Activated naive CD4-positive, alpha-beta T cell treated with anti-CD3 and anti-CD28 coated beads, Interleukin-2, amount 50 U/mL, for 16 hours (primary cell): ENCODE measurements at places on chromosomes 1 and 21.

- no peak for DNase-seq
These were observed 47.6 kb downstream of the ACP6 start for GRCh38 chr1:147622731-147623130.

DNA sequence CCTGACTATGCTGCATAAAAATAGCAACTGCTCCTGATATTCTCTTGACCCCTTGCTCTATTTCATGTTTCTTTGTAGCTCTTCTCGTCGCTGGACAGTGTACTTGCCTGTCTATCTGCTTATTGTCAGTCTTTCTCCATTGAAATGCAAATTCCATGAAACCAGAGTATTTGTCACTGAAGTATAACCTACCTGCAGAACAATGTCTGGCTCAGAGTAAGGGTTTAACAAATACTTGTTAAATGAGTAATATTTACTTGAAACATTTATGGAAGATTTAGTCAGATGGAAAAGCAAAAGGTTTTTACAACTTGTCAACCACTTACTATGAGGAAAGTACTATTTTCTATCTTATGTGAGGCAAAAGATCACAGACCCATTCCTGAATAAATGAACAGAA is 19.9 kb upstream of the ERICH3 start:
- no peak for DNase-seq

DNA sequence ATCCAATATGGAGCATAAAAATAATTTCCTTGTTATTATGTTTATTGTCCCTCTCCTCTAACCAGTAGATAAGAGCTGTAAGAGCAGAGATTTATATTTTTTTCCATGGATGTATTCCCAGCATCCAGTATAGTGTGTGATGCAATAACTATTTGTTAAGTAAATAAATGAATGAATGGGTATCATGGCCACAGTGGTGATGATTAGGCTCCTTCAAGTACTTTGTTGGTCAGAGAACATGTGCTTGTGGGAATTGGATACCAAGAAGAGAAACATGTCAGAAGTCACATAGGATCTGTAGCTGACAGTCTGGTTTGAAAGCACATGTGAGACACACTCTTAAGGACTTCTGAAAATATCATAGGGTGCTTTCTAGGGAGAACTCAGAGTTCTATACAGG is 588.5 kb downstream of the AGBL4 start:
- no peak for DNase-seq

GRCh38 chr1:233603478-233603877 is 10.4 kb upstream of the KCNK1 start:
- no peak for DNase-seq

DNA sequence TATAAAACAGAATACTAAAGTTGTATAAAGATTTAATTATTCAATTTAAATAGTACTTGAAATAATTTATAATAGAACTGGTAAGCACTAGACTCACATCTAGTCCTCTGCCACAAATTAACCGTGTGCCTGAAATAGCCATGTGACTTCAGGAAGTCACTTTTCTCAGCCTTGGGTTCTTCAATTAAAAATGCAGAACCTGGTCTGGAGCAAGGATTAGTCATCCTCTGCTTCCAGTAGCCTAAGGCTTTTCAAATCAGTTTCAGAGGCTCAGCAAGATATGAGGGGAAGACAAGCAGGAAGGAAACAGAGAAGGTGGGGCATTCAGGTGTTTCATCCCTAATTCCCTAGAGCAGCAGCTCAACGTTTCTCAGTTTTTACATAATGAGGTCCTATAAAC is 23.0 kb downstream of the DPH5 start:
- DNase-seq, result no peak

DNA sequence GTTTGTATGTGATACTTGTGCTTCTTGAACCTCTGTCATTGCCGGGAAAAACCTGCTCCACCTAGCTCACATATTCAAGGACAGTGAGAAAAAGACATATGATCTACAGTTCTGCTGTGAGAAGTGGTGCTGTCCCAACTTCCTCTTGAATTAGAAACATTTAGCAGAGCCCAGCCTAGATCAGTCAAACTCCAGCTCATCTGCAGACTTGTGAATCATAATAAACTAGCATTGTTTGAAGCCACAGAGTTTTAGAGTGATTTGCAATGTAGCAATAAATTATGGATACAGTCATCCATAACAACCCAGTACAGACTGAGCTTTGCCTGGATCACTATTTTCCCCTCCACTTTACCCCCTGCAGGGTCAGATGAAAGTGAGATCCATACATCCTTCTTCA is 497.8 kb downstream of the PLA2G4A start:
- DNase-seq, result no peak

- no peak for DNase-seq
These were observed 16.9 kb downstream of the CTH start for GRCh38 chr1:70427976-70428375.

GRCh38 chr1:110672001-110672752 is 2.6 kb downstream of the KCNA3 start:
- peak; percentile 55 for DNase-seq

- DNase-seq, result no peak
These were observed 59.5 kb downstream of the PIK3R3 start for GRCh38 chr1:46072975-46073374.

- DNase-seq, result peak; percentile 23
These were observed 892 bp downstream of the TYW3 start for GRCh38 chr1:74733604-74734484.

- DNase-seq, result no peak
These were observed 617.5 kb downstream of the PTPRU start for GRCh38 chr1:29853716-29854330.

- DNase-seq, result no peak
These were observed 182.2 kb downstream of the PRDM16 start for GRCh38 chr1:3251099-3251806.

DNA sequence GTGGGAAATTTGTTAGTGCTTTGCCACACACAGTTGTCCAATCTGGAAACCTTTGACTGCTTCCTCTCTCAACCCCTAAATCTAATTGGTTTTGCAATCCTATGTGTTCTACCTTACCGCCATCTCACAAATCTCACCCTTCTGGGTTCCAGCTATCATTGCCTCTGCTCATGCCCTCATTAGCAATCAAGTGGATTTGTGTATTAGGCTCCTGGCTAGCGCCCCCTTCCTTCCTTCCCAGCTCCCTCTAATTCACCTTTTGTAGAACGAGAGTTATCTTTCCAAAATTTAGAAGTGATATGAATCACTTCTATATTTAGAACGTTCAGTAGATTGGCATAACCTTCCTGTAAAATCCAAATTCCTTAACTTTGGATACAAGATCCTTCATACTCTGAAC is 18.6 kb downstream of the FMO1 start:
- no peak for DNase-seq

DNA sequence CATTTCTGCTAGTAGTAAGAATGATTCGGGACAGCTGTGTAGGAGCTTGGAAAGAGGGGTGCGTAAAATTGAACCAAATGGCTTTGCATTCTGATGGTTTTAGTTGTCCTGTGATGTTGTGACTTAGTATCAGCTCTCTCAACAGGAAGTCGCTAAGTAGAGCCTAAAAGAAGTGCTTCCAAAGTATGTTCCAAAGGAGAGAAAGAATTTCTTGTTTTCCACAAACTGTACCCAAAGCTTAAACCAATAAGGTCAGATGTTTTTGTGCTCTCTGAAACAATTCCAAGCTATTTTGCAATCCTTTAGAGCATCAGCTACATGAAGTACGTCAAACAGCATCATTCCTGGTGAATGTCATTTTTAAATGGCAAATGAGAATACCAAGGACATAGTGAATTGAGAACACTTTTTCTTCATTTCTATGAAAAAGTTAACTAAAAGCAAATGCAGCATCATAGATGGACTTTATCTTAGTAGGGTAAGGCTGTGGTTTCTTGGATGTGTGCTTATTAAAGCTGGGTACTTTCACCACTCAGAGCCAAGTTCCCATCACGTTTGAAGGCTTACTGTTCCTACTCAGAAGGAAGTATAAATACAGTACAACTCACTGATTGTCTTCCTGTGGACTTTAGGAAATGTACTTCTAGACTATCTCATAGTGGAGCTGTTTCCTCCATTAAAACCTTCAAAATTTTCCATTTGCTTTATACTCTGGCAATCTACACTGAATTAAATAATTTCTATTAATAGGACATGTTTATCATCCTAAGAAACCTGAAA is 148.6 kb downstream of the C1orf21 start:
- DNase-seq, result no peak

DNA sequence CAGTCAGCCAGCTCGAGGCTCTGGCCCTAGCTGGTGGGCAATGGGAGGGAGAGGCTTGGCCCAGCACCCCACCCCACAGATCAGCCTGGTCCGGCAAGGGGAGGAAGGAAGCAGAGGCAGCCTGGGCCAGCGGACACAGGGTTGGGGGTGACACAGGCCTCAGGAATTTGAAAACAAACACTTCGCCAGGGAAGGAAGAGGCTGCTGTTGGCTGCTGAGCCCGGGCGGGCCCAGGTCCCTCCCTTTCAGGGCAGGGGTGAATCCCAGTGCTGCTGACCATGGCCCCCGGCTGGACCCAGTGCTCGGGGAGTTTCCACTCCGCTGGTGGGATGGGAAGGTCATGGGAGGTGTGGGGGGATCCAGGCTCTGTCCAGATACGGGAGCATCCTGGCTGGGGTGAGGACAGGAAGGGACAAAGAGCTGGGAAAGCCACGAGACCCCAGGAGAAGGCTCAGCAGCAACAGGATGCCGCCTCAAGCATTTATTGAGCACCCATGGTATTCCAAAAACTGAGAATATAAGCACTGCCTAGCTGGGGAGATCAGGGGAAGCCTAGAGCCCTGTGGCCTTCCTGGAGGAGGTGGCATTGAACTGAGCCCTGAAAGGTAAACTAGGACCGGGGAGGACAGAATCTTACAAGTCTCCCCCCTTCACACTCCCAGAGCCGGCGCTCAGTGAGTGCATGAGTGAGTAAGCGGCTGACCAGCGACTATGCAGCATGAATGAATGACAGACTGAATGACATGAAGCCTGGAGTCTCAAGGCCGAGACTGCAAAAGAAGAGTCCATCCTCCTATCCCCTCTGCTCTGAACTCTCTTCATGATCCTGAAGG is 26.2 kb upstream of the EPHA2 start:
- no peak for DNase-seq

GRCh38 chr1:70518106-70518505 is 107.0 kb downstream of the CTH start:
- no peak for DNase-seq

DNA sequence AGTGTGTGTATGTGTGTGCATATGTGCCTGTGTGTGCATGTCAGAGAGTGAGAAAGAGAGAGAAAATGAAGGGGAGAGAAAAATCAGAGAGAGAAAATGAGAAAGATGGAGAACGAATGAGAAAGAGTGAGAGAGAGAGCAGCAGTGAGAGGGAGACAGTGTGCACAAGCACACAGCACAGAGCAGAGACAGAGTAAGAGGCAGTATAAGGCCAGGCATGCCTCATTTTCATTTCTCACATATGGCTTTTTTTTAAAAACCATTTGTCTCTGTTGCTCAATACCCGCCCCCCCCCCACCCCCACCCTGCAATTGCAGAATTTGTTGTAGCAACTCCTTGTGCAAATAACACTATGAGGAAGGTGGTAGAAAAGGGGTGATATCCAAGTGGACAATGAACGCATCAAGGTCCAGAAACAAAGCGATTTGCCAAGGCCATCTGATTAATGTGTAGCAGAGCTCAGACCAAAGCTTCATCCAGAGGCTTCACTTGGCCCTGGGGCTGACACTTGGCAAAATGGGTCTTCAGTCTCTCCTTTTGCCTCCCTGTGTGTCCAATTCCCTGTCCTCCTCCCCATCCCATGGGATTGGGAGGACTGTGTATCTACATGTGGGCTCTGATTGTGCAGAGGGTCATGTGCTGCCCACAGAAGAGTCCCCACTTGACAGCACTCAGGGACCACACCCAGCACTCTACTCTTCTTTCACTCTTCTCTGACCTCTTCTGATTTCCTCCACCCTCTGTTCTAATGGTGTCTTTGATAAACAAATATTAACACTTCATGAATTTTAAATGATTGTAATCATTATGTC is 38.9 kb upstream of the HSD3B1 start:
- no peak for DNase-seq

DNA sequence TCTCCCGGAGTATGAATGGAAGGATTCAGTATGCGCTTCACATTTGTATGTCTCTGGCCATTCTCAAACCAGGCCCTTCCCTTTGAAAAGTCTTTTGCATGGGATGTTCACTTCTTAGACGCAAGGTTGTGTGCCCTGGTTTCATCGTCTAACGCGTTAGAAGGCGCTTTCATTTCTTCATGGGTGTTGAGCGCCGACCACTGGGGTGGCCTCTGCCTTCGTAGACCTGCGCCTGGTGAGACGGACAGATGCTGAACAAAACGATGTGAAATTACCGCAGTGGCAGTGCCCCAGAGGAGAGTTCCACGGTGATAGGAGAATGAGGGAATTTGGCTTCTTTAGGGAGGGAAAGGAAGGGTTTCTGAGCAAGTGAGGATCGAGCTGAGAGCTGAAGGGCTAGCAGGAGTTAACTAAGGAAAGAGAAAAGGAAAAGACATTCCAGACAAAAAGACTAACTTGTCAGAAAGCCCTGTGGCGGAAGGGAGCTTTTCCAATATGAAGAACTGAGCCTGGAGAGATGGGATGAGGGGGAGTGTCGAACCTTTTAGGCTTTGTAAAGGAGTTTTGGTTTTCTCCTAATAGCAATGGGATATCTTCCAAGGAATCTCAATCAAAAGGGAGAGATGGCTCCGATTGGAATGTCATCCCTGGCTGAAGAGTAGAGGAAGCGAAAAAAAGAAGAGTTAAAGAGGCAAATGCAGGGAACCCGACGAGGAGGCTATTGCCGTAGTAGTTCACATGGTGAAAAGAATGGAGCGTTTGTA is 951 bp downstream of the GGPS1 start:
- peak; percentile 37 for DNase-seq

- no peak for DNase-seq
These were observed 148.5 kb downstream of the DHRS3 start for GRCh38 chr1:12469493-12469892.

GRCh38 chr21:44684483-44684882 is 2.5 kb upstream of the KRTAP12-1 start:
- no peak for DNase-seq

DNA sequence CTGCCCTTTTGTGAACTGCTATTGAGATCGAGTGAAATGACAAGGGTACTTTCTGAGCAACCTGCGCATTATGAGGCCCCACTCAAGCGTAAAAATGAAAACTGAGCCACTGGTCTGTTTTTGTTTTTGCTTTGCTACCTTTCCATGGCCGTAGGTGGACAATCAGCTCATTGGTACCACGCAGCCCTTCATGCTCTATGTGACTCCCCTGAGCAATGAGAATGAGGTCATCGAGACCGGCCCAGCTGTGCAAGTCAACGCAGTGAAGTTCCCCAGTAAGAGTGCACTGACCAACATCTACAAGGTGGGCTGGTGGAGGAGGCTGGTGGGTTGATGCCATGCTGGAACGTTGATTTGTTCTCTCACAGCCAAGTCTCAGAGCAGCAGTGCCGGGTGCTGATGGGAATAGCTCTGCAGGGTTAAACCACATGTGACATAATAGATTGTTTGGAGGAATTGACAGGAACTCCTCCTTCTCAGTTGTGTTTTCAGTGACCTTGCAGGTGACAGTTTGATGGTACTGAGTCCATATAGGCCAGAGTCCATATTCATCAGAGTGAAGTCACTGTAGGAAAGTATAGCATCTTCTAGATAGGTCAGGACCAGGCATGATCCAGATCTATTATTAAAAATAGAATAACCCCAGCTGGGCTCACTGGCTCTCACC is 170.3 kb downstream of the VPS13D start:
- DNase-seq, result no peak

- DNase-seq, result no peak
These were observed 141.8 kb downstream of the DYRK1A start for GRCh38 chr21:37508341-37508740.

GRCh38 chr1:108113496-108113895 is 86.6 kb downstream of the SLC25A24 start:
- DNase-seq, result no peak

- DNase-seq, result peak; percentile 12
These were observed 101.5 kb upstream of the SLFNL1 start for GRCh38 chr1:41122851-41123518.
